ENCODE measurements at places on chromosomes 6 and 20. TPM values are rescaled to one million over a fixed set of nuclear protein-coding genes. Genes with fewer than 3 reads are reported as not detected.

GRCh38 chr6:8837343-8837742, 402.0 kb upstream of the SLC35B3 start:
- no peak for DNase-seq

DNA sequence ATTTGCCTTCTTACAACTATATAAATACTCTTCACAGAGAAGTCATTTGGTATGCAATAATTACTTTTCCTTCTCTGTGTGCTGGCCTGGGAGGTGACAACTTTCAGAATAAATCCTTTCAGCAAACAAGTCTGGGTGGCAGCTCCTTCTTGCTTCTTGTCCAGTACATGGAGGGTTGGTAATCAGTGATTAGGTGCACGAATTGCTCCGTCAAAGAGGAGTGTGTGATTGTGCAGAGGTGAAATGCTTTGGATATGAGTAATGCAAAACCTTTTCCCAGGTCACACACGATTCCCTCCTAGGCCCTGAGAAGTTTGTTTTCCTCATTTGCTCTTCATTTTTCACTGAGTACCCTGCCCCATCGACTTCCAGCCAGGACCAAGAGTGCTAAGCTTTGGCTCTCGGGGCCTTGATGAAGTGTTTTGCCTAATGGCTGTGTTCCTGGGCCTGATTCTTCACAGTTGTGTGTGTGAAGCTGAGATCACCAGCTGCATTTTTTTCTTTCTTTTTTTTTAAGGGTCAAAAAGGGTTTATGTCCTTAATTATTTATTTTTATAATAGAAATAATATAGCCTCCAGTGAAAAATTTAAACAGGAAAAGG, 216.5 kb downstream of the ZMYND8 start:
- no peak for DNase-seq

- no peak for DNase-seq
Observed at GRCh38 chr6:125114248-125114858, 39.2 kb upstream of the TPD52L1 start.

DNA sequence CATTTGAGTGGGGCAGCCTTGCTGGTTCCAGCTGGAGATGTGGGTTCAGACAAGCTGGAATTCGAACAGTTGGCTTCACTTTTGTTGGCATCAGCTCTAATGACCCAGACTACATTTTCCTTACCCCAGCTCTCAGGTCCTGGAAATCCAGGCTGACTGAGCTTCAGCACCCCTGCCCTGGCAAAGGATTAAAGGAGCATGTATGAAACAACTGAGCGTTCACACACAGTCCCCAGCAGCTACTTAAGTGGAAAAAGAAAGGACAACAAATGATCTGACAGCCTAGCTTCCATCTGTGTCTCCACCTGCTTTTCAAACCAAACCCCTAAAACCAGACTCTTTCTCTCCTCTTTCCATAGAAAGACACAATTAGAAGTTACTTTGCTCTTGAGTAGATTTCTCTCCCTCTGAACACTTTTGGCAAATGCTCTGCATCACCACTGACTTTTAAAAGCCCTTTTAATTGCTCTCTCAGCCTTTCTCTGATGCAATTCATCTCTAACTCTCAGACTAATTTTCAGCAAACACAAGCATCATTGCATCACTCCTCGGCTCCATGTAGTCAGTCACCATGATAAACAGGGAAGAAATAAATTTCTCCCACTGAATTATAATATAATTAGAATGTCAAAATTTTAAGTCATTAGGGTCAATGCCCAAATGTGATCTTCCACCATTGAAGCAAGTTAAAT, 28.1 kb downstream of the ROS1 start:
- no peak for DNase-seq

DNA sequence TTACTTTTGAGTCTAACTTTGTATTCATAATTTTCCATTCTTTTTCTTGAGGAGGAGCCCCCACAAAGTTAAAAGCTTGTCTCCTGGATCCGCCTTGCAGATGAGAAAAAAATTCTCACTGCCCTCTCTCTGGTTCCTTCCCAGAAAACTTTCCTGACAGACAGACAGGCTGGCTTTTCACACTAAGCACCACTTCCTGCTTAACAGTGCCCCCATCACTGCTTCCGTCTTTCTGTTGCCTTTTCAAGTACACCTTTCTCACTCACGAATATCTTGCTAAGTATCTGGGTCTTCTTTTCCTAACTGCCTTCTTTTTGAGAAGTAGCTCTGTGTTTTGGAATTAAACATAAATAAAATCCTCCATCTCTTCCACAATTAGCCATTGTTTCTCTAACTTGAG, 19.8 kb upstream of the LMBRD1 start:
- no peak for DNase-seq

GHRH gene
- total RNA-seq: not detected
